Activated CD4-positive, alpha-beta T cell treated with anti-CD3 and anti-CD28 coated beads for 4 hours (primary cell): ENCODE measurements at places on chromosomes 11 and 22.

- no peak for DNase-seq
These were observed 35.6 kb upstream of the DDI1 start for GRCh38 chr11:104000798-104001197.

- DNase-seq: no peak
These were observed 10.9 kb upstream of the MPEG1 start for GRCh38 chr11:59223611-59224010.

- no peak for DNase-seq
These were observed 72.2 kb downstream of the PDHX start for GRCh38 chr11:34988294-34989255.

GRCh38 chr22:19916941-19917340 lies 24.6 kb upstream of the COMT start:
- no peak for DNase-seq

DNA sequence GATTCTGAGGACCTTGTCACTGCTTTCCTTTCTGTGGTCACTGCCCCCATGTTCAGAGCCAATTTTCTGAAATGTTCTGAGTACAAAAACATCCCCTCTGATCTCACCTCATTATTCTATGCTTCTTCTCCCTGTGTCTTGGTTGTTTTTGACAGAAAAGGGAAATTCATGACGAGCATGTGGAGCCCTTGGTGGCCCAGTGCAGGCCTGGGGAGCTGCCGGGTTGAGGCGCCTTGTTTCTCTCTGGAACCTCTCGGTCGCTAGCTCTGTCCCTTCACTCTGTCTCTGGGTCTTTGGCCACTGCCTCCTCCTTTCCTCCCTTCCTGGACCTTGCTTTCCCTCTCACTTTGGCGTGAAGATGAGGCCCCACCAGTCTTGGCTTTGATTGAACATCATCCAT lies 63.0 kb upstream of the THY1 start:
- no peak for DNase-seq

DNA sequence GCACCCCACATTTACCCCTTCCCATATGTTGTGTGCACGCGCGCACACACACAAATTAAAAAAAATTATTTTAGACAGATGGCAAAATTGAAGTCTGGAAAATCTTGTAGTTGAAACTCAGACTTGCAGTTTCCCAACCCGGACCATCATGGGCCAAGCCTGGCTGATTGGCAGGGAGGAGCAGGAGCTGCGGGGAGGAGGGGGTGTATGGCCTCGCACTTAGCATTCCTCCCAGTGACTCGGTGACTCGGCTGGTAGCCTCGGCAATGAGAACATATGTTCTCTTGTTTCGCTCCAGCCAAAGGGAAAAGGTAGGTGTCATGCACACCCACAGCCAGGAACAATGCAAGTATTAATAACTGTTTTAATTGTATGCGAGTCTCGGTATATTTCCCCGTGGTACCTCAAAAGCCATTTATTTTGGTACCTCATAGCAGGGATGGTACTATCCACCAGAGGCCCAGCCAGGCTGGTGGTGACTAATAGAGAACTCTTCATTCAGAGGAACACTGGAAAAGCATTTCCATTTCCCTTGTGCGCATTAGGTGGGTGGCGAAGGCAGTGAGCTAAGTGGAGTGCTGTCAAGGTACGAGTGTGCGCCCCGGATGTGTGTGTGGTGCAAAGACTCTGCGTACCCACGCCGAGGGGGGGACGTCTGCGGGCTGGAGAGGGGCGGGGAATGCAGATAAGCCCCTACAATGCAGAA lies 92.5 kb downstream of the DSCAML1 start:
- DNase-seq: no peak
